Stimulated activated CD4-positive, alpha-beta T cell treated with anti-CD3 and anti-CD28 coated beads, Interleukin-4, amount 100 ng/mL, for 24 hours (primary cell): ENCODE measurements at places on chromosomes 7 and 10.

DNA sequence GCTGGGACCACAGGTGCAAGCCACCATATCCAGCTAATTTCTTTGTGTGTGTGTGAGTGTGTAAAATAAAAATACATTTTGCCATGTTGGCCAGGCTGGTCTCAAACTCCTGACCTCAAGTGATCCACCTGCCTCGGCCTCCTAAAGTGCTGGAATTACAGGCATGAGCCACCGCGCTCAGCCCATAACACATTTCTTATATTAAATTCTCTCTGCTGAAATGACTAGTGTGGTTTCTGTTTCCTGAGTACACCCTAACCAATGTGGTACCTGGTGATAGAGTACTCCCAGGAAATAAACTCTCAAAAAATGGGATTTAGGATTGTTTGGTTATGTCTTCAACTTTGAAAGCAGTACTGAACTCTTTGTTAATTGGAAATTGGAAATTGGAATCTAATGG is 19.4 kb upstream of the FHIP2A start:
- DNase-seq, result no peak

- DNase-seq, result no peak
Observed at GRCh38 chr10:56934515-56934914, 573.5 kb upstream of the ZWINT start.

DNA sequence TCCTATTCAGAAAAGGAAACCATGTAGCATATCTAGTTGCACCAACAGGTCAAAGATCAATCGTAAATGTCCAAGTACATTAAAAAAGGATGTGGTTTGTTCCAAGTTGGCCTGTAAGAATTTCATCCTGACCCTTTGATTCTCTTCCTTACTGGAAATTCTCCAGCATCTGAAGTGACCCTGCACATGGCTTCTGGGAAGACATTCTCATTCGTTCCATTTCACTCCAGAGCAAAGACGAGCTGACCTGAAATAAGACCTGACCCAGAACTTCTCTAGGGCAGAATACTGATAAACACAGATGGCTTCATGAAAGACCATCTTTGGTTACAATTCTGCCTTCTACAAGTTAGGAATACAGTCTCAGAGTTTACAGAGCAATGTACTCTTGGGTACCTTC is 39.8 kb downstream of the ASB4 start:
- no peak for DNase-seq

DNA sequence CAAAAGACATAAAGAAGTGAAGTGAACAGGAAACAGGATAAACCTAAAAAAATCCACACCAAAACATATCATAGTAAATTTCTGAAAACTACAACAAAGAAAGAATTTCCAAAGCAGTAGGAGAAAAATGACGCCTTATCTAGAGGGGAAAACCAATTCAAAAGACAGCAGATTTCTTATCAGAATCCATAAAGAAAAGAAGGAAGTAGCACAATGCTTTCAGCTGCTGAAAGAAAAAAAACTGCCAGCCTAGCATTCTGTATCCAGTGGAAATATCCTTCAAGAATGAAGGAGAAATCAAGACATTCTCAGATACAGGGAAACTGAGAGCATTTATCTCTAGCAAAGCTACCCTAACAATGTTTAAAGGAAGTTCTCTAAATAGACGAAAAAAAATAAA is 37.8 kb downstream of the PDLIM1 start:
- DNase-seq, result no peak

DNA sequence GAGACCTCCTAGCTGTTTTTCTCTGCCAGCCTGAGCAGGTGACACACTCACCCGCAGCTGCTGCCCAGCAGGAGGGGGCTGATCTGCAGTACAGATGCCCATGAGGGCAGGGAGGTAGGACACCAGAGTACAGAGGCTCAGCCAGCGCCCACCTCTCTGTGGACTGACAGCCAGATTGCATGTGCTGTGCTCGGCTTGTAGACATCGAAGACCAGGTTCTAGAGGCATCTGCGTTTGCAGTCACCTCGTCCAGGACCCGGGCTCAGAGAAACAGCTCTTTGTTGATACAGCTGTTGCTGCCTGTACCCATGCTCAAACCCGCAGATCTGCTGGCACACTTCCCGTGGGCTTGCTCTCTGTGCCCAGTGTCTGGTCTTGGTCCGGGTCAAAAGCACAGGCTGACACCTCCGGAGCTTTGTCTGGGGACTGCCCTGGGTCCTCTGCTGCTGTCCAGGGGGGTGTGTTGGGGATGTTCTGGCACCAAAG is 224.7 kb downstream of the GLRX3 start:
- no peak for DNase-seq

DNA sequence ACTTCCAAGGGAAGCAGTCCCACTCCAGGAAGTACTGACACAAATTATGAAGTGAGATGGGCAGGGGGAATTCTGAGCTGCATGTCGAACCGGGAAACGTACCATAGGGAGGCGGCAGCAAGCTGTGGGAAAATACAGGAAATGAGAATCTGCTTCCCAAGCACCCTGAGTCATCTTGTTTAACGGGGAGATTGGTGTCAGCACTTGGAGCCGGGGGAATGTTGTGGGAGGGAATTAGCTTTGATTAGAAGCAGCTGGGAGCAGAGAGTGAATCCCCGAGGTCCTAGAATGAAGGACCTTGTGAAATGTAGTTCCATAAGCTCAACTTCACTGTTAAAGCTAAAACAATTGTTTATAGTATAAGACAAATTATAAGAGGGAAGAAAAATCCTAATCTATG is 141.4 kb upstream of the PRKCQ start:
- DNase-seq, result no peak

GRCh38 chr10:88500656-88501055 is 82.5 kb downstream of the RNLS start:
- no peak for DNase-seq

GRCh38 chr7:157278167-157278790 is 58.5 kb upstream of the DNAJB6 start:
- no peak for DNase-seq

- no peak for DNase-seq
Observed at GRCh38 chr10:66799474-66799873, 126.4 kb upstream of the LRRTM3 start.
